BJ (cell line): ENCODE measurements at places on chromosomes 5 and 9.
A peak's percentile ranks its signal among the peaks of the same experiment; 100 is the strongest.

DNA sequence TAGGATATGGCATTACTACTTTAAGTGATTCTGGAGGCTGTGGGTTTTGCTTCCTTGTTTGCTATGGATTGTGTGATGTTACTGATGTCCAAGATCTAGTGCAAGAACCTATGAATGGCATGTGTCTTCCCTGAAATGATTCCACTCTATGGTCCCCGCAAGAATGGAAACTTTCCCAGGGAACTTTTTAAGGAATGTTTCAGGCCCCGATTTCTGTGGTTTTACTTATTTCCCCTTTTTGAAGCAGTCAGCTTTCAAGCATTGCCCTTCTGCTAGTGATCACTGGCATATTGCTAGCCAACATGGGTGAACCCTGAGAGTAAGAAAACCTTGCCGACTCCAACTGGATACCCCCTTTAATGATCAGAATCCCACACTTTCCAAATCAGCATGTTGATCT is 26.6 kb upstream of the CD180 start:
- no peak for DNase-seq

DNA sequence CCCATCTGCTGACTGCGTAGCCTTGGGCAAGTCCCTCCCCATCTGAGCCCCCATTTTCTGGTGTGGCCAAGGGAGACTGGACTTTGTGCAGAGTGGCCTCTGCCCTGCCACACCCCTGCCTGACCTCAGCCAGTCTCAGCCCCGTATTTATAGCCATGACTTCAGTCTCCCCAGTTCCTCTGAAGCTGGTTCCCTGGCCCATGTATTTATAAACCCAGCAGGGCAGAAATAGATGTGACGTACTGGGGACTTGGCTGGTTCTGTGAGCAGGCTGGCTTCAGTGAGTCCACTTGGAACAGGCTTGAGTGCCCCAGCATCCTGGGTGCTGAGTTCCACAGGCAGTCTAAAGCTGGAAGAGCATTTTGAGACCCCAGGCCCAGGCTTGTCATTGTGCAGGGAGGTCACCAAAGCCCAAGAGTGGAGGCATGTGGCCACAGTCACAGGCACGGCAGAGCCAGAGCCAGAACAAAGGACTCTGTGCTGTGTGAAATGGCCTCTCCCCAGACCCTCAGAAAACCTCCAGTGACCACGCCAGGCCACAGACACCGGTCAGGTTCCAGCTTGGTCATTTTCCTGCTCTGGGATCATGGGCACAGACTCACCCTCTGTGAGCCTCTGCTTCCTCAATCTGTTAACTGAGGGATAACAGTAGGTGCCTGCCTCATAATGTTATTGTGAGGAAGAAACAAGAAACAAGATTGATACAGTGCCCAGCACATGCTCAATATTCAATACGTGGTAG is 30.4 kb upstream of the SYNPO start:
- no peak for DNase-seq

- no peak for DNase-seq
Observed at GRCh38 chr9:24459953-24460352, 85.7 kb downstream of the IZUMO3 start.

GRCh38 chr5:144594919-144595318 is 424.2 kb downstream of the KCTD16 start:
- no peak for DNase-seq

DNA sequence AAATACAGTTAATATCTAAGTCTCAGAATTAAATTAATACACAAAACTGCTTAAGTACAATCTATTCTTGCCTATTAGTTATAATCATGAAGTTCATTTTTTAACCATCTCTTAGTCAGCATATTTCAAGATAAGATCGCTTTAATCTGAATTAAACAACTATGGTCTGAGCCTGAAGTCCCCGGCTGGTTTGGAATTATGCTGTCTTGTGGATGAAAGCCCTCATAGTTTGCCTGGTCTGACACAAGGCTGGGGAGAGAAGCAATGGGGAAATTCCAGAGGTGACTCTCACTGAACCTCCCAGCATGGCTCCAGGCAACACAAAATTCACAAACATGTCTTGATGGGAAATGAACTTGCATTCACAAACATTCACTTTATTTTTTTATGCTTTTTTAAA is 28.0 kb upstream of the GRAMD2B start:
- no peak for DNase-seq

DNA sequence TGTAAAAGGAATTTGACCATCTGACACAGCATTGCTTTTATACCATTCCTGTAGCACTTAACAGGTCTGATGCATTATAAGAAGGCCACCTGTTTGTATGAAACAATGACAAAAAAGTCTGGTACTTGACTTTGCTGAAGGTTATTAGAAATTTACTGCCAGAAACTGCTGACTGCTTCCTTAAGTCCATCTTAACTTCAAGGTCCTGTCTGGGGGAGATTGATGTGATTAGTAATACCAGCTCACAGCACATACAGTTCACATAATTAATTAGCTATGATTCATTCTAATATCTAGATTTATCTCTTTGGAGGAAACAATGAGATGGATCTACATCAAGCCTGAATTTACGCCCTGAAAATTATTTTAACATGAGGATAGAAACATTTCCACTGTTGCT is 49.6 kb upstream of the TEK start:
- DNase-seq = no peak

DNA sequence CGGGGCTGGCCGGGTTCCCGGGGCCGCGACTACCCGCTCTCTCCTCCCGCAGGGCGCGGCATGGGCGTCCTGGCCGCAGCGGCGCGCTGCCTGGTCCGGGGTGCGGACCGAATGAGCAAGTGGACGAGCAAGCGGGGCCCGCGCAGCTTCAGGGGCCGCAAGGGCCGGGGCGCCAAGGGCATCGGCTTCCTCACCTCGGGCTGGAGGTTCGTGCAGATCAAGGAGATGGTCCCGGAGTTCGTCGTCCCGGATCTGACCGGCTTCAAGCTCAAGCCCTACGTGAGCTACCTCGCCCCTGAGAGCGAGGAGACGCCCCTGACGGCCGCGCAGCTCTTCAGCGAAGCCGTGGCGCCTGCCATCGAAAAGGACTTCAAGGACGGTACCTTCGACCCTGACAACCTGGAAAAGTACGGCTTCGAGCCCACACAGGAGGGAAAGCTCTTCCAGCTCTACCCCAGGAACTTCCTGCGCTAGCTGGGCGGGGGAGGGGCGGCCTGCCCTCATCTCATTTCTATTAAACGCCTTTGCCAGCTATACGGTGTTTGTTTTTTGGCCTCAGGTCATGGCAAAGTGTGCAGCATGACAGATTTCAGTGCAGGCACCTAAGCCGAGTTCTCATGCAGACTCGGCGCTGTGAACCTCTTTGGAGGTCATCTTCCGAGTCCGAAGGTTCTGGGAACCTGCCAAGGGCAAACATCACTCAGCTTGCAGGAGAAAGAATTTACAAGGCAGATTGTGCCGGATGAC is 516 bp downstream of the MRPL41 start:
- DNase-seq = no peak

GRCh38 chr9:71704796-71705195 is 63.5 kb downstream of the CEMIP2 start:
- no peak for DNase-seq

DNA sequence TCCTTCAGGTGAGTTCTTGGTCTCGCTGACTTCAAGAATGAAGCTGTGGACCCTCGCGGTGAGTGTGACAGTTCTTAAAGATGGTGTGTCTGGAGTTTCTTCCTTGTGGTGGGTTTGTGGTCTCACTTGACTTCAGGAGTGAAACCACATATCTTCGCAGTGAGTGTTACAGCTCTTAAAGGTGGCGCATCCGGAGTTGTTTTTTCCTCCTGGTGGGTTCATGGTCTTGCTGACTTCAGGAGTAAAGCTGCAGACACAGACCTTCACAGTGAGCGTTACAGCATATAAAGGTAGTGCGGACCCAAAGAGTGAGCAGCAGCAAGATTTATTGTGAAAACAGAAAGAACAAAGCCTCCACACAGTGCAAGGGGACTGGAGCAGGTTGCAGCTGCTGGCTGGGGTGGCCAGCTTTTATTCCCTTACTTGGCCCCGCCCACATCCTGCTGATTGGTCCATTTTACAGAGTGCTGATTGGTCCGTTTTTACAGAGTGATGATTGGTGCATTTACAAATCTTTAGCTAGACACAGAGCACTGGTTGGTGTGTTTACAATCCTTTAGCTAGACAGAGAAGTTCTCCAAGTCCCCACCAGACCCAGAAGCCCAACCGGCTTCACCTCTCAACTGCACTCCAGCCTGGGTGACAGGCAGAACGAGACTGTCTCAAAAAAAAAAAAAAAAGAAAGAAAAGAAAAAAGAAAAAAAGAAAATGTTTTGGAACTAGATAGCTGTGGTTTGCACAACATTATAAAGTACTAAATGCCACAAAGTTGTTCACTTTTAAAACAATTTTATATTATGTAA is 9.1 kb upstream of the ERMP1 start:
- DNase-seq = no peak

DNA sequence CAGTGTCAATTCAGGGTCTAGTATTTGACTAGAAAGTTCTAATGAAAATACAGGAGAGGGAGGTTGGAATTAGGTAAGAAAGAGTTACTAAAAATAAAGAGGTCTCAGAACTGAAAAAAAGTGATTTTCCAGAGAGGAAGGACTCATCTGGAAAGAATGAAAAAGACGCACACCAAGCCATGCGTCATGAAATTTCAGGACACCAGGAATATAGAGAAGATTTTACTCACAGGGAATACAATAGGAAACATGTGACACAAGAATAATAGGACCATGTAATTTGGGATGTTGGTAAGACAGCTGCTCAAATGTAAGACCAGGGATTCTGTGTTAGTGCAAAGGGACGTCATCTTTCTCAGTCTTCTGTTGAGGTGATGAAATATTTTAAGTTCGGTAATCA is 224.7 kb downstream of the GDNF start:
- peak; percentile 88 for DNase-seq

DNA sequence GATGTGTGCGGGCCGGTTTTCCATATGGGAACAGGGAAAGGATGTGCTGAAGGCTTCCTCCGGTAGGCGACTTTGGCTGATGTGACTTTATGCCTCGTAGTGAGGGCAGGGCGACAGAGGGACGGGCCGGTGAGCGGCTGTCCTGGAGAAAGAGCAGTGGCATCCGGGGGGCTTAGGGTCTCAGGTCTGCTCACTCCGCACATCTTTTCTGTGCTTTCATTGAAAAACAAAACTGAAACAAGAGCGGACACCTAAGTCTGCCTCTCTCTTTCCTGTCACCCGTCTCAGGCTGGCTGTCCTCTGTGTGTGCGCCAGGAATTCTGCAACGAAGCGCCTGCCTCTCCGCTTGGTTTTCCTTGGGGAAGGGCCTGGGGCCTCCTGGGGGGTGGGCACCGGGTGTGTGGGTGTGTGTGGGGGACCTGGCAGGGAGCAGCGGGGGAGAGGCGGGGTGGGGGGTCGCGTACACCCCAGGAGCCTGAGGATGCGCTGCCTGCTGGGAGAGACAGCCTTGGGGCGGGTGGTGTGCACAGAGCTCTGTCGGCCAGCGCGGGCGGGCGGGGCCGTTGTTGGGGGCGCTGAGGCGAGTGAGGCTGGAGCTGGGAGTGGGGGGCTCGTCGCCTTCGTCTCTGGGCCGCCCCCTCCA is 580 bp upstream of the PRRX2 start:
- no peak for DNase-seq

DNA sequence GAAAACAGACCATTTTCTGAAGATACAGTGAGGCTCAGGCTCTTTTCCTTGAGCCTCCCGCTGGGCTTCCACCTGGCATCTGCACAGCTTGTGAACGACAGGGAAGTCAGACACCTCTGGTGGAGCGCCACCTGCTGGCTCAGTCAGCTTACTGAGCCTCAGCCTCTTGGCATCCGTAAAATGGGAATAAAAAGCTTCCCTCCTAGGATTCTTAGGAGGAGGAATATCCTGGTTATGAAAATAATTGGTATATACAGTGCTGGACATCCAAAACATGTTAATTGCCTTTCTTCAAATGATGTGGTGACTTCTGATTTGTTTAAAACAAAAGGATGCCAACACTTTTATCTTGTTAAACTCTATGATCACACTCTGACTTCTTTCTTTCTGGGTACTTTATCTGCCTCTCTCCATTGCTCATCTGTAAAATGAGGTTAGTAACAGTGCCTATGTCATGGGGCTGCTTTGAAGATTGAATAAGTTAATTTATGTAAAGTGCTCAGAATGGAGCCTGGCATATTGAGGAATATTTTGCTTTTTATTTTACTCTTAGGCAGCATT is 67.5 kb downstream of the MAMDC2 start:
- DNase-seq = no peak

DNA sequence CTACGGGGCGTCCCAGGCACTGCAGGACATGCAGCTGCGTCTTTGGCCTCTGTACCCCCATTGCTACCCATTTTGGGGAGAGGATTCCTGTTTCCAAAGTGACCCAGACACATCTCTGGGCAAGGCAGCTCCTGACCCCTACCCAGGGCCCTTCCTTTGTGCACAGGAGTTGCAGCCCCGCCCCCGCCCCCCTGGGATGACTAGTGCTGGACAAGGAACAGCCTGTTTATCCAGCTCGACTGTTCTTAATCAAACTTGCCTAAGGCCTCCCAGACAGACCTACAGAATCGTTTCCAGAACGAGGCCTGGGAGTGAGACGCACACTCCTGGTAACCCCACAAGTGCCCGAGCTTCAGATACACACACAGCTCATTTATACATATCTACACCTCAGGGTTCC is 13.2 kb downstream of the DIPK1B start:
- no peak for DNase-seq

DNA sequence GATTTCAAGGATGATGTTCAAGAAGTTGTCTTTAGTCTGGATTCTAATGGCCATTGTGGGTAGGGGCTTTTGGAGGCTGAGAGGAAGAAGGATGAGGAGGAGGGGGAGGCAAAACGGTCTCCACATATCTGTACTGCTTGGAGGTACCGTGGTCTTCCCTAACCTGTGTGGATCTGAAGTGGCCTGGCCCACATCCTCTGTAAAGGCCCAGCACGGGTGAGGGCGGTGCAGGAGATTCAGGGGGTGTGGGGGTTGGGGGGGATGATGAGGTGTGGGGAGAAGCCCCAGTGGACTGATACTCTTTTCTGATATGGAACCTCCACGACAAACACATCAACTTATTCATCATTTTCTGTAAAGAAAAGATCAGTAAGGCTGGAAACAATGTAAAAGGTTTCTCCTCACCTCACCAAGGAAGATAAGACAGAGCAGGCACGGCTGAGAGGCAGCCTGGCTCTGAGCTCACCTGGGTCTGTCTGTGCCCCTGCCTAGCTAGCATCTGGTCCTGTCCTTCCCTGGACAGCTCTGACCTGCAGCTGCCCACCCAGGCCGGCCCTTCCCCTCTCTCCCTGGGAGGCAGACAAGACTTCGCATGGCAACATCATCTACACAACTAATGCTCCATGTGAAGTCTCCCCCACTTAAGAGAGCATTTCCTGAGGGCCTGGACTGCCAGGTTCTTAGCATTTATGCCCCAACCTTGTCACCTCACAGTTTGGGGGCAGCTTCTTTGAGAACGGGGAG is 5.6 kb upstream of the IL3 start:
- DNase-seq = no peak

GRCh38 chr9:114301798-114302565 is 20.9 kb upstream of the ORM1 start:
- DNase-seq = no peak

- no peak for DNase-seq
Observed at GRCh38 chr9:110531776-110532175, 47.8 kb downstream of the SVEP1 start.

GRCh38 chr5:128538000-128538249 is at the start of gene FBN2:
Gene FBN2, minus strand, starts transcription at chr5:128538245. Its CDS starts 642 bp downstream, at chr5:128537603.
- DNase-seq = no peak
